T-helper 9 cell (primary cell): ENCODE measurements at places on chromosomes 7 and 10.

- DNase-seq = no peak
Observed at GRCh38 chr7:47988496-47989386, 9.3 kb upstream of the HUS1 start.

DNA sequence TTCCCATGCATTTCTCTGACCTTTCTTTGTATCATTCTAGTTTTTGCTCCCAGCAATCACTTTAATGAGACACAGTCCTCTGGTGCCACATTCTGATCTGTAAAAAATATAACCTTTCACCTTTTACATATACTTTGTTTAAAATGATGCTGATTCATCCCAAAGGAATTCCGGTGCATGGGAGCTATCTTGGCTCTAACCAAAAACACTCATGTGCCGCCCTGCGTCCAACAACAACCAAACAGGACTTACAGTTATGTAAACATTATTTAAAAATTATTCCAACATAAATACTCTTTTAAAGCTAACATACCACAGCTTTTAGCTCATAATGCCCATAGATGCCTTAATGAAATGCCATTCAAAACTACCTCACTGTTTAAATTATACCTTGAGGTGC is 7.7 kb upstream of the OPALIN start:
- DNase-seq = no peak

DNA sequence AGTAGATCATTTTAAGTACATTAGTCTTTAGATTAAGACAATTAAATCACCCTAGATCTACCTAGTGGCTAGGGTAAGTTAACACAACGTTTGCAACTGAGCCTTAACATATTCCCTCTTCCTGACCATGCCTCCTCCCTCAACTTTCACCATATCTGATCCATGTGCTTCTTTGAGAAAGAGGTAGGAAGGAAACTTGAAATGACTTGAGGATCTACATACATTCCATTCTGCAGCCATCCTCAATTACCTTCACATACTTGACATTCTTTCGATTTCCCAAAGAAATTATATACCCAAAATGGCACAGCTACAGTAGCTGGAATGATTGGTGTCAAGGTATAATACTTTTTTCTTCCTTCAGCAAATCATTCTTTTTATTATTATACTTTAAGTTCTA is 12.9 kb upstream of the SEPTIN7 start:
- no peak for DNase-seq

GRCh38 chr10:12474727-12475412 is 125.5 kb downstream of the CAMK1D start:
- no peak for DNase-seq

- no peak for DNase-seq
Observed at GRCh38 chr10:10714327-10714726, 303.3 kb upstream of the CELF2 start.

GRCh38 chr7:24963218-24963617 is 16.8 kb downstream of the OSBPL3 start:
- DNase-seq = no peak
